Neural crest cell (in vitro differentiated cells): ENCODE measurements at places on chromosomes 16 and 17. TPM values are rescaled to one million over a fixed set of nuclear protein-coding genes. Genes with fewer than 3 reads are reported as not detected.

DNA sequence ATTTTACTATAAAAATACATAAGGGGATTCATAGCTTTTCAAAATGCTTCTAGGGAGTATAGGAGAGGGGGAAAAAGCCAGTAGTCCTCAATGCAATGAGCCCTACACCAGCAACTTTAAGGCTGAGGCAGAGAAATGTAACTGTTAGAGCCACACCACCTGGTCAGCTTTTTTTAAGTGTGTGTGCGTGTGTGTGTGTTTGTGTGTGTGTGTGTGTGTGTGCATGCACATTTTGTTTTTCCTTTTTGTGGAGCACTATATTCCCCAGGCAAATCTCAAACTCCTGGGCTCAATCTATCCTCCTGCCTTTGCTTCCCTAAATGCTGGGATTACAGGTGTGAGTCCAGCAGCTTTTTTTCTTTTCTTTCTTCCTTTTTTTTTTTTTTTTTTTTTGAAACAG, 2.3 kb upstream of the MEIOC start:
- H3K27ac ChIP-seq = no peak overlapping the region
- DNase-seq = no peak
- no peak overlapping the region for H3K4me3 ChIP-seq
- peaks cover 68% of the 10 kb centered on the region for H3K27me3 ChIP-seq
- H3K36me3 ChIP-seq = peaks cover 6% of the 10 kb centered on the region

DNA sequence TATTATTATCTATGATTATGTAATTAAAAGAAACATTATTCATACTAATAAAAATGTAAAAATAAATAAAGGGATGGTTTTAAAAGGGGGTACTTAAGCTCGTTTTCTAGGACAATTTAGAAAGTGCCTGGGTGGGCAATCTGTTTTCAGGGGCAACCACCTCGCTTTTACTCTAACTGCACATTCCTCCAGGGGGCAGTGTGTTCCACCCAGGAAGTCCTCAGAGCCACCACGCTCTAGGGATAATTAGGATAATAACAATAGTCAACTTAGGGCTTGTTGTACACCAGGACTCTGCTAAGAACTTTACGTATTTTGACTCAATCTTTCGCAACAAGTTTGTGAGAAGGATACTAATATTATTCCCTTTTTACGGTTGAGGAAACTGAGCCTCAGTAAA, 396.7 kb upstream of the MAF start:
- H3K36me3 ChIP-seq = no peaks in the 10 kb centered on the region
- no peak overlapping the region for H3K27ac ChIP-seq
- peak; percentile 16 for DNase-seq
- no peaks in the 10 kb centered on the region for H3K27me3 ChIP-seq
- H3K4me1 ChIP-seq = peaks cover 21% of the 10 kb centered on the region

- no peak overlapping the region for H3K27ac ChIP-seq
- peaks cover 39% of the 10 kb centered on the region for H3K4me1 ChIP-seq
- H3K4me3 ChIP-seq = peak overlapping the region; percentile 79
- peaks cover 26% of the 10 kb centered on the region for H3K27me3 ChIP-seq
These were observed 1.2 kb upstream of the YPEL2 start for GRCh38 chr17:59330053-59330942.

GRCh38 chr16:29112755-29113347, 128.0 kb downstream of the LAT start:
- H3K4me3 ChIP-seq = no peak overlapping the region
- H3K4me1 ChIP-seq = peaks cover 7% of the 10 kb centered on the region
- peaks cover 19% of the 10 kb centered on the region for H3K27me3 ChIP-seq
- DNase-seq = no peak
- H3K27ac ChIP-seq = no peak overlapping the region
- no peaks in the 10 kb centered on the region for H3K36me3 ChIP-seq

DNA sequence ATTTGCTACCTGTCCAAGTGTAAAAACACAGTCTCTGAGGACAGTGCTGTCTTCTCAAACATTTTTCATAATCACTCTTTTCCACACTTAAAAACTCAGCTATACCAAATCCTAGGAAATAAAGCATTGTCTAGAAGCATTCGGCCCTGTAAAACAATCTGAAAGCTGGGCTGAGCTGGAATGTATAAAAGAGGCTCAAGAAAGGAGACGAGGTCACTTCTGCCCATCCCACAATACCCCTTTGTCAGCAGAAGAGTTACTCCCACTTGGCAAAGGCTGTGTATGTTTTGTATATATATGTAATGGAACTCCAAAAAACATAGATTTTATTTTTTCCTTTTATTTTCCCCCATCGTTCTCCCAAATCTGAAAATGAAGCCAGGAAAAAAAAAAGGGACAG, 43.9 kb downstream of the STH start:
- H3K27me3 ChIP-seq = no peaks in the 10 kb centered on the region
- DNase-seq = no peak
- H3K36me3 ChIP-seq = peaks cover 8% of the 10 kb centered on the region
- H3K27ac ChIP-seq = no peak overlapping the region

GRCh38 chr17:50050431-50051032, 5.4 kb upstream of the ITGA3 start:
- no peak overlapping the region for H3K4me3 ChIP-seq
- H3K27ac ChIP-seq = no peak overlapping the region
- no peak for DNase-seq
- H3K27me3 ChIP-seq = peaks cover 28% of the 10 kb centered on the region
- no peaks in the 10 kb centered on the region for H3K36me3 ChIP-seq

The PDILT gene
- total RNA-seq = not detected in 2 replicates

The SULT1A4 gene
- total RNA-seq = 3.0 and 4.3 TPM in 2 replicates

The RAB37 gene
- not detected in 2 replicates for total RNA-seq

The C1QTNF1 gene
- total RNA-seq = 0.89 and 1.0 TPM in 2 replicates
